ENCODE measurements at places on chromosomes 4 and X. TPM values are rescaled to one million over a fixed set of nuclear protein-coding genes. Genes with fewer than 3 reads are reported as not detected.

DNA sequence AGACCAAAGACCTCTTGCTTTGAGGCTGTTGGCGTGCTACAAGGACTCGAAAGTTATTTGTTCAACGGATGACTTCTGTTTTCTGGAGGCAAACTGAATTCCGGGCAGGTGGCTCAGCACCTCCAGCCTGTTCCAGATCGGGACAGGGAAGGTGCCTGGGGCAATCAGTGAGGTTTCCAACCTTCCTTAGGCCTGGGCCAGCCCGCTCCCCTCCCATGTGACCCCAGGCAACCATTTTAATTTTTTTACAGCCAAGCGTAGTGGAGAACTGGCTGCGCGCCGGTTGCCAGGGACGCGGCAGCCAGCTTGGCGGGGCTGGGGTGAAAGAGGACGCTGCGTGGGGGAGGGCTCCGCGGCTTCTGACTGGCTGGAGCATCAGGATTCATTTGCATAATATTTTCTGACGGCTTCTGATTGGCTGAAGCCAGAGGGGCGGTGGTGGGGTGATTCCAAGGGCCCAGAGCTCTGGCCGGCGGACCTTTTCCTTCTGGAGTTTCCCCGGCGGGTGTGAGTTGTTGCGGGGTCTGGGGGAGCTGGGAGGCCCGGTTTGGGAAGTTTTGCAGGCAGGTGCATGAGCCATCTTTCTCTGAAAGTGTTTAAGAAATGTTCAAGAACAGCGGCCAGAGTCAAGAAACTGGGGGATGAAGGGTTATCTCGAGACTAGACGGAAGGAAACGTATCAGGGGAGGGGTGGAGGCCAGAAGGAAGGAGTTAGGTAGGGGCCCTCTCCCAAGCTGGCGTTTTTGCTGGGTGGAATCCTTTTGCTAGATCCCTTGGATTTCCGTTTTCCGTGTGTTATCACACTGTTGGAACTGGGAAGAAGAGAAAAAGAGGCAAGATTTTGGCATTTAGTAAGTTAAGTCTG lies at the start of gene MID1IP1:
MID1IP1 (plus strand) TSS at position 479 of the 865 bp plus-strand sequence. CDS start 3,488 bp downstream, outside the sequence.
- peak; percentile 87 for DNase-seq
- no peaks in the 10 kb centered on the region for H3K27me3 ChIP-seq
- peak within 1 kb of the TSS; percentile 62 for H3K4me3 ChIP-seq
- peak within 1 kb of the TSS; percentile 77 for H3K27ac ChIP-seq
- H3K4me1 ChIP-seq, result no peaks in the 10 kb centered on the region
- no peaks in the 10 kb centered on the region for H3K36me3 ChIP-seq

MTTP gene
- not detected for total RNA-seq

GRCh38 chr4:168647646-168648375 lies 151.0 kb downstream of the PALLD start:
- no peaks in the 10 kb centered on the region for H3K36me3 ChIP-seq
- H3K27ac ChIP-seq, result no peak overlapping the region
- DNase-seq, result no peak
- H3K27me3 ChIP-seq, result no peaks in the 10 kb centered on the region

- DNase-seq, result no peak
- no peaks in the 10 kb centered on the region for H3K36me3 ChIP-seq
- no peak overlapping the region for H3K4me3 ChIP-seq
- H3K27me3 ChIP-seq, result no peaks in the 10 kb centered on the region
These were observed 36.9 kb upstream of the SH3KBP1 start for GRCh38 chrX:19924285-19924684.

MED28 gene
- 55.7 TPM for total RNA-seq

DNA sequence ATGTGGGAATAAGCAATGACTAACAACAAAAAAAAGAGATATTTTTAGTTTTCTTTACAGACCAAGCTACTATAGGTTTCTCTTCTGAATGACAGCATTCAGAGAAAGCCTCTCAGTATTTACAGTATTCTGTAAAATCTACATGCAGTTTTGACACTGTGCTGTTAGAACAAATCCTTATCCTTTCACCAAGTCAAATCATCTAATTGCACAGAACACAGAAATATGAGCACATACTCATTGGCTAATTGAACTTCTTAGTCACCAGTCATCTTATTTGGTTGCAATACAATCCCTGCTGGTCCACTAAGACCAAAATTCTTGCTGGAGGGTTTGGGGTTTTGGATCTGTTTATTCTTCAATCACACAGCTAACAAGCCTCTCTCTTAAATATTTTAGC lies 5.7 kb downstream of the ACOT9 start:
- no peak for DNase-seq
- no peaks in the 10 kb centered on the region for H3K36me3 ChIP-seq
- H3K27ac ChIP-seq, result no peak overlapping the region
- no peaks in the 10 kb centered on the region for H3K27me3 ChIP-seq

GRCh38 chr4:113145519-113146291 lies 96.3 kb downstream of the ANK2 start:
- H3K4me3 ChIP-seq, result no peak overlapping the region
- no peaks in the 10 kb centered on the region for H3K27me3 ChIP-seq
- no peaks in the 10 kb centered on the region for H3K4me1 ChIP-seq

DNA sequence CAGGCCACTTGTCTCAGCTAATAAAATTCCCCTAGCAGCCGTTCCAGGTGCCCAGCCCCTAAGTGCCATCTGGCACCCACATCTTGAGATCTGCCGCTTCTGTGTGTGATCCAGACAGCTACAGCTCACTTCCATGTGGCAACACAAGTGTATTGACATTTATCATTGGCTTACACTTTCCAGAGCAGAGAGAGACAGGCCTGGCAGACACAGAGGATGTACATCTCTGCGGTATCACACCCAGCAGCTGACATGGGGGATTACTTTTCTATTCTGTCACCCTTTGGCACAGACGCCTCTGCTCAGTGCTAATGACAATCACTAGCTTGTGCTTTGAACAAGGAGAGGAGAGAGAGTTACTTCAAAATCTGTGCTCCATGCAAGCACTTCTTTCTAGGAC lies 195.9 kb downstream of the KDR start:
- DNase-seq, result no peak
- no peaks in the 10 kb centered on the region for H3K27me3 ChIP-seq
- H3K4me1 ChIP-seq, result no peaks in the 10 kb centered on the region
- no peaks in the 10 kb centered on the region for H3K36me3 ChIP-seq

AKAP4 gene
- not detected for total RNA-seq

- no peaks in the 10 kb centered on the region for H3K4me1 ChIP-seq
- no peak for DNase-seq
- H3K4me3 ChIP-seq, result no peak overlapping the region
- no peaks in the 10 kb centered on the region for H3K27me3 ChIP-seq
- H3K36me3 ChIP-seq, result no peaks in the 10 kb centered on the region
These were observed 24.2 kb downstream of the NKX1-1 start for GRCh38 chr4:1381944-1382541.

ATP7A gene
- 10.9 TPM for total RNA-seq

DNA sequence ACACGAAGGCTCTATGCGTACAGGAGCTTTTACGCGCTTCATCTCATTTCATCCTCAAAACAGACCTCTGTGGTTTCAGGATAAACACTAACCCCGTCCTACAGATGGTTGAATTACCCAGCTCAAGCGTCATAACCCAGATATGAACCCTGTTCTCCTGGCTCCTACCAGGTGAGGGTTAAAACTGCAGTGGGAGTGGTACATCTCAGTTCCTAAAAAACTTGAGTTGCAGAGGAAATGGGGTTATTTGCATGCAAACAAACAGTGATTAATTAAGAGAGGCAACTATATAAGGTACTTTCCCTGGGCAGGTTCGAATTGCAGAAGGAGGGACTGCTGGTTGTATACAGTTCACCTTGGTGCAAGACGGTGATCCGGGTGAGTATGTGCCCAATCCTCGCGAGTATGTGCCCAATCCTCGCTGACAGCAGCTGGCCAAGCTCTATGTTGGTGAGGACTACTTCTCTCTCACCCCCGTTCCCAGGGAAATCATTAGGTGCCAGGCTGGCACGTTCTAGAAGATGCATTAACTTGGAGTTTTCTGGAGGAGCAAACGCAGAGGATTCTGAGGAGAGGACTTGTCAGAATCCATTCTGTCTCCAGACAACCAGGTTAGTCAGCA lies 72.6 kb downstream of the FHDC1 start:
- H3K4me3 ChIP-seq, result no peak overlapping the region
- H3K27me3 ChIP-seq, result no peaks in the 10 kb centered on the region
- H3K27ac ChIP-seq, result no peak overlapping the region
- H3K4me1 ChIP-seq, result no peaks in the 10 kb centered on the region

DDX53 gene
- total RNA-seq, result not detected

DNA sequence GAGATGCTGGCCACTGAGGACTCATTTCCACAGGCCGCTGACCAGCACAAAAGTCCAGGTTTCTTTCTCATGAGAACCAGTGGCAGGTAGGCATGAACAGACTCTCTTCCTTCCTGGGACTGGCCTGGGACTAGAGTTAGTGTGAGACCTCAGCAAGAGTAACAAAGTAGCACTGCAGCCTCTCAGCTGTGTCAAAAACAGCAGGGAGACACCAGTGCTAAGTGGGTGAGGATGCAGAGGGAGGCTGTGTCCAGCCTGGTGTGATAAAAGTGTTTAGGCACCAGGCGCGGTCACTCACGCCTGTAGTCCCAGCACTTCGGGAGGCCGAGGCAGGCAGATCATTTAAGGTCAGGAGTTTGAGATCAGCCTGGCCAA lies 42.9 kb downstream of the TRIM2 start:
- DNase-seq, result no peak
- H3K4me1 ChIP-seq, result peaks cover 10% of the 10 kb centered on the region
- no peaks in the 10 kb centered on the region for H3K36me3 ChIP-seq
- no peaks in the 10 kb centered on the region for H3K27me3 ChIP-seq
- no peak overlapping the region for H3K4me3 ChIP-seq

GRCh38 chrX:139192386-139192961 lies 338.1 kb upstream of the F9 start:
- no peaks in the 10 kb centered on the region for H3K27me3 ChIP-seq
- H3K36me3 ChIP-seq, result no peaks in the 10 kb centered on the region
- no peak overlapping the region for H3K27ac ChIP-seq
- no peak for DNase-seq
- H3K4me3 ChIP-seq, result no peak overlapping the region

- DNase-seq, result no peak
- H3K36me3 ChIP-seq, result no peaks in the 10 kb centered on the region
- no peak overlapping the region for H3K4me3 ChIP-seq
- no peaks in the 10 kb centered on the region for H3K4me1 ChIP-seq
- H3K27ac ChIP-seq, result no peak overlapping the region
- no peaks in the 10 kb centered on the region for H3K27me3 ChIP-seq
These were observed 37.4 kb upstream of the IL1RAPL1 start for GRCh38 chrX:28549838-28550237.

DNA sequence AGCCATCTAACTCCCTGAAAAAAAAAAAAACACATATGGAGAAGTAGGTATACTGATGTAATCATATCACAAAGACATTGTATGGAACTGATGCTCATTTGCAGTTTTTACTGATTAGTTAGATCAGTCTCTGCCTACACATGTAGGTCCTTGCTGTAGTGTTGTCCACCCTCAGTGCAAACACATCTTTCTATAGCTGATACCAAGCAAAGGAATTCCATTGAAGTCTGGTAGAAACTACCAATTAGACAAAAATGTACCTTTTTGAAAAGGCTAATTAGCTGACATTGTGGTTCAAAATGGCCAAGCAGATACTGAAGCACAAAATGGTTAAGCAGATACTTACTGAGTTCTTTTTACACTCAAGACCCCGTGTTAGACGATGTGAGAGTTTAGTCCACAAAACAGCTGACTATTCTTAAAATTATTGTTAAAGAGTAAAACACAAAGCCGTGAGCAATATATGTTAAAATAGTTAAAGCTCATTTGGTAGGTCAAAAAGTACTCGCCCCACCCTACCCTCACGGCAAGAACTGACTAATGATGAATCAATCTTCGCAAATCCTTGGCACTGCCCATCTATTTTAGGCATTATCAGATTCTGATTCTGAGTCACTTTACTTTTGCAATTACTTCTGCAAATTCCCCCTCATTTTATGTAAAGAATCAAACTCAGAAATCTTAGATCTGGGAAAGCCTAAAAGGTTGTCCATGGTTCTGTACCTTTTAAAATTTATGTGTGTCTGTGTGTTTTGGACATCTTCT lies 40.4 kb downstream of the COL4A6 start:
- DNase-seq, result no peak
- no peaks in the 10 kb centered on the region for H3K36me3 ChIP-seq
- no peak overlapping the region for H3K4me3 ChIP-seq
- H3K27ac ChIP-seq, result no peak overlapping the region
- H3K4me1 ChIP-seq, result no peaks in the 10 kb centered on the region
- no peaks in the 10 kb centered on the region for H3K27me3 ChIP-seq

GRCh38 chrX:37470711-37471110 lies 100.8 kb upstream of the LANCL3 start:
- no peaks in the 10 kb centered on the region for H3K36me3 ChIP-seq
- no peak overlapping the region for H3K4me3 ChIP-seq

DNA sequence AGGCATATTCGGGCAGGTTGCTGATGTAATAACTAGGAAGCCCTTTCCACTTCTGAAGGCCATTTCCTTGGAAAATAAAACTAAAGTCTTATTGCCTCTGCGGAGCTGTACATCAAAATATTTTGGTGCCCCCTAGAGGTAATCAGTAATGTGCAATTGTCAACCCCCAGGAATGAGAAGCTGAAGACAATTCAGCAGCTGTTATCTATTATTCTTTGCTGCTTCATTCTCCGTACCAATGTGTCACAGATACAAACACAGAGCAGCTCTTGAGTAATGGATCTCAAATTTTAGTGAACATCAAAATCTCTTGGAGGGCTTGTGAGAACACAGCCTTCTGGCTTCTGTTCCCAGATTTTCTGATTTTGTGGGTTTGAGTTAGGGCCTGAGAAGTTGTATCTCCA lies 3.5 kb upstream of the SLIT2 start:
- H3K4me1 ChIP-seq, result no peaks in the 10 kb centered on the region
- no peak overlapping the region for H3K27ac ChIP-seq
- DNase-seq, result no peak
- no peaks in the 10 kb centered on the region for H3K27me3 ChIP-seq
- H3K36me3 ChIP-seq, result no peaks in the 10 kb centered on the region

MAGEA6 gene
- not detected for total RNA-seq

DNA sequence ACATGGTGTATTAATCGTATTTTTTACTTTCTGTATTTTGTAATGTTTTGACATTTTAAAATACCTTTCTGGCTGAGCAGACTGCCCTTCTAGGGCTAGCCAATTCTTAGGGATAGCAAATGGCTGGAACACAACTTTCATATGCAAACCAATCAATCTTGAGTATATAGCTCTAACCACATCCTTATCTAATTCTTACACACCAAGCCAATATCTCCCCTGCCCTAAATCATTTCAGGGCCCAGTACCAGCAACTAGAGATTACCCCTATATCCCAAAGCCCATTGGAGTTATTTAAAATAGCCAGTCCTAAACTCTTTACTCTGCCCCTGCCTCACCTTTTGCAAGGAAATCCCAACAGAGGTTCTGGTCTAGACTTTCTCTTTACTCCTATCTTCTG lies 58.3 kb downstream of the INTS12 start:
- no peaks in the 10 kb centered on the region for H3K27me3 ChIP-seq
- no peaks in the 10 kb centered on the region for H3K36me3 ChIP-seq
- no peak for DNase-seq
- no peaks in the 10 kb centered on the region for H3K4me1 ChIP-seq

- H3K4me3 ChIP-seq, result peak overlapping the region; percentile 43
- H3K27ac ChIP-seq, result peak overlapping the region; percentile 74
- peaks cover 41% of the 10 kb centered on the region for H3K4me1 ChIP-seq
- no peak for DNase-seq
These were observed 30.8 kb downstream of the NOP14 start for GRCh38 chr4:2932321-2932950.

TLL1 gene
- not detected for total RNA-seq

NLGN3 gene
- 2.3 TPM for total RNA-seq

- H3K4me3 ChIP-seq, result no peak overlapping the region
- DNase-seq, result no peak
- H3K27me3 ChIP-seq, result no peaks in the 10 kb centered on the region
- no peaks in the 10 kb centered on the region for H3K36me3 ChIP-seq
These were observed 581.4 kb downstream of the RAB28 start for GRCh38 chr4:12902735-12903134.

CBR4 gene
- 12.4 TPM for total RNA-seq

Data from naive thymus-derived CD4-positive, alpha-beta T cell (primary cell).